ENCODE measurements at places on chromosomes 3 and 15. TPM values are rescaled to one million over a fixed set of nuclear protein-coding genes. Genes with fewer than 3 reads are reported as not detected.

- no peaks in the 10 kb centered on the region for H3K27me3 ChIP-seq
- H3K27ac ChIP-seq: no peak overlapping the region
- no peak for DNase-seq
- no peak overlapping the region for H3K4me3 ChIP-seq
- H3K36me3 ChIP-seq: no peaks in the 10 kb centered on the region
Observed at GRCh38 chr15:99437315-99438223, 128.2 kb upstream of the MEF2A start.

GRCh38 chr15:69536726-69537512 lies 84.3 kb downstream of the RPLP1 start:
- no peaks in the 10 kb centered on the region for H3K36me3 ChIP-seq
- no peak overlapping the region for H3K4me3 ChIP-seq
- no peaks in the 10 kb centered on the region for H3K4me1 ChIP-seq

- no peak overlapping the region for H3K4me3 ChIP-seq
- no peaks in the 10 kb centered on the region for H3K27me3 ChIP-seq
- peaks cover 32% of the 10 kb centered on the region for H3K4me1 ChIP-seq
- H3K27ac ChIP-seq: no peak overlapping the region
Observed at GRCh38 chr3:195036974-195037373, 234.0 kb downstream of the XXYLT1 start.

GRCh38 chr3:156181509-156181908 lies 61.1 kb downstream of the KCNAB1 start:
- no peak overlapping the region for H3K4me3 ChIP-seq
- H3K36me3 ChIP-seq: no peaks in the 10 kb centered on the region
- H3K27ac ChIP-seq: no peak overlapping the region
- no peaks in the 10 kb centered on the region for H3K4me1 ChIP-seq
- H3K27me3 ChIP-seq: no peaks in the 10 kb centered on the region
- no peak for DNase-seq

- no peak overlapping the region for H3K4me3 ChIP-seq
- H3K27ac ChIP-seq: no peak overlapping the region
- DNase-seq: no peak
Observed at GRCh38 chr15:90286678-90287077, 21.2 kb downstream of the NGRN start.

- no peak for DNase-seq
- H3K27me3 ChIP-seq: no peaks in the 10 kb centered on the region
Observed at GRCh38 chr3:64977308-64978100, 289.7 kb upstream of the ADAMTS9 start.

DNA sequence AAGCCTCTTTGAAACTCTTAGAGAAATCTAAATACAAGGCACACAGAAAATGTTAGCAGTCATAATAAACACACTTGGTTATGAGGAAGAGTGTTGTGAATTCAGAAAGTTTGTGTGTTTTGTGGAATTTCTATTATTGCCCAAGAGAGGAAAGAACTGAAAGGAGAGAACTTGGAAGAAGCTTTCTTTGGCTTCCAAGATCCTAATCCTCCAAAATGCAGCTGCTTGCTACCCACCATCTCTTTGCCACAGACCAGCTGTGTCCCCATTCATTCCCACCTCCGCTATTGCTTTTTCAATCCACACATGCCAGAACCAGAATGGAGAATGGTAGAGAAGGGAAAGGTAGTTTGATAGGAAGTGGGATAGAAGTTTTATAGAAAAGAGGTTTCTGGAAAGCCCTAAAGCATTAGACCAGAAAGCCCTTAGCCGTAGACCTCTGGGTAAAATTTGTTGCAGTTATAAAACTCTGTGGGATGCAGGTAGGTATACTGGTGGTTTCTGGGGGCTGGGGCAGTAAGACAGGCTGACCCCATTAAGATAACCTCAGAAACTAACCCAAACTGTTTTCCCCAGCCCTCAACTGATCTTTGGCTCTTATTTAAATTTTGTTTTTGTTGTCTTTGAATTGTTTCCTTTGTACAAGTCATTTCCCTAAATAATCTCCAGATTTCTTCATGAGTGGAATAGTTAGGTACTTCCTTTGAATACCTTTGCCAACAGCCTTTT lies 108.5 kb downstream of the FILIP1L start:
- H3K27me3 ChIP-seq: no peaks in the 10 kb centered on the region
- H3K36me3 ChIP-seq: no peaks in the 10 kb centered on the region
- H3K27ac ChIP-seq: no peak overlapping the region
- peaks cover 51% of the 10 kb centered on the region for H3K4me1 ChIP-seq
- H3K4me3 ChIP-seq: no peak overlapping the region

GRCh38 chr3:85572426-85572825 lies 613.6 kb downstream of the CADM2 start:
- peaks cover 6% of the 10 kb centered on the region for H3K4me1 ChIP-seq
- H3K27ac ChIP-seq: no peak overlapping the region
- H3K27me3 ChIP-seq: no peaks in the 10 kb centered on the region

- peak; percentile 75 for DNase-seq
- H3K27ac ChIP-seq: peak overlapping the region; percentile 95
- H3K4me3 ChIP-seq: peak overlapping the region; percentile 9
Observed at GRCh38 chr3:126476166-126477060, 722 bp upstream of the ZXDC start.

DNA sequence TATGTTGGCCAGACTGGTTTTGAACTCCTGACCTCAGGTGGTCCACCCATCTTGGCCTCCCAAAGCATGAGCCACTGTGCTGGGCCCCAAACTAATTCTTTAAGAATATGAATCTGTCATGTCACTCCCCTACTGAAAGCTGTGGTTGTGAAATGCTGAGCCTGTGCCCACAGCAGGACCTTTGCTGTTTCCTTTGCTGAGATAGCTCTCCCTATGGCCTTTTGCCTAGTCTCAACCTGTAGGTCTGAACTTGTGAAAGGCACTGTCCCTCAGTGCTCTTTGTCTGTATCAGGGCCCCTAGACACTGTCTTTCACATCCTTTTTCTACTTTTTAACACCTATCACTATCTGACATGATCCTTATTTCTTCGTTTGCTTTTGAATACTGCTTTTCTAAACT lies 62.7 kb upstream of the CCR4 start:
- DNase-seq: no peak
- no peaks in the 10 kb centered on the region for H3K27me3 ChIP-seq
- H3K4me1 ChIP-seq: no peaks in the 10 kb centered on the region
- H3K4me3 ChIP-seq: no peak overlapping the region
- H3K27ac ChIP-seq: no peak overlapping the region

DNA sequence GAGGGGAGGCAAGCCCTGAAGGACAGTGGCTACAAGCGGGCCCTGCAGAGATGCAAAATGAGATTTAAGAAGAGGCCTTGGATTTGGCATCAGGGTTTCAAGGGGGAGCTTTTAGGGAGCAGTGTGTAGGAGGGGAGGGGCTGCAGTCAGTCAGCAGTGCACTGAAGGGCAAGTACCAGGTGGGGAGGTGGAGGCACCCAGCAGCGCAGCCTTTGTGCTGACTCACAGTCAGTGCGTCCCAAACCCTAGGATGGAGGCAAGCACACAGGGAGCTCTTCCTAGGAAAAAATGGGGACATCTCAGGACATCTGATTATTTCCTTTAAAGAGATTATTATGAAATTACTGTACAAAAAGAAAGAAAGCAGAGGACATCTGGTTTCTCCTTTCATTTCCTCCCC lies 80.0 kb downstream of the AAGAB start:
- peaks cover 15% of the 10 kb centered on the region for H3K4me1 ChIP-seq
- no peak overlapping the region for H3K4me3 ChIP-seq
- H3K36me3 ChIP-seq: no peaks in the 10 kb centered on the region
- H3K27me3 ChIP-seq: no peaks in the 10 kb centered on the region

DNA sequence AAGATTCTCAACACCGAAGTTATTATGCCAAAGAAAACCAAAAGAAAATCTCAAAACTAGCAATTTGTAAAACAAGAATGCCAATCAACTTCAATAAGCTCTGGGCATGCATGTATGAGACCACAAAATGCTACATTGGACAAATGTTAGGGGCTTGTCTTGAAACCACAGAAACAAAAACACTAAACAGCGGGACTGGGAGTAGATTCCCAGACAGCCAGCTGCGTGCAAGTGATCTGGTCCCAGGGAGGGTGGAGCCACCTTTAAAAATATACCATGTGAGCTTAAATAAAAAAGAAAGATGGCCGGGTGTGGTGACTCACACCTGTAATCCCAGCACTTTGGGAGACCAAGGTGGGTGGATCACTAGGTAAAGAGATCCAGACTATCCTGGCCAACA lies 163.6 kb upstream of the PRICKLE2 start:
- no peak overlapping the region for H3K4me3 ChIP-seq
- no peaks in the 10 kb centered on the region for H3K4me1 ChIP-seq
- no peaks in the 10 kb centered on the region for H3K36me3 ChIP-seq
- no peak for DNase-seq
- H3K27me3 ChIP-seq: no peaks in the 10 kb centered on the region

DNA sequence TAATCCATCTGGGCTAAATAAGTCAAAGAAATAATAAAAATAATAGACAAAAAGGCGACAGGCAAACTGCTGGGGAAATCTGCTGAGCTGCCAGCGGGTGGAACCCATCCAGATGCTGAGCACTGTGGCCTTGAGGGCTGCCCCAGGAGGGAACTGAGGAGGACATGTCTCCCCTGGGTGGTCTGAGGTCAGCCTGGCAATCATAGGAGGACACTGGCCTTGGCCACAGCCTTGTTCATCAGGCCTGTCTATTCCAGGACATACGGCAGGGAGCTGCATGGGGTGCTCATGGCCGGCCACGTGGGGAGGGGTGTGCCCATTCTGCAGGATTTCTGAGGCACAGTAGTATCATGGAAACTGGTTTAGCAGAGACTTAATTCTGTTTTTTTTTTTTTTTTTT lies 21.5 kb upstream of the SNRPA1 start:
- DNase-seq: no peak
- no peaks in the 10 kb centered on the region for H3K27me3 ChIP-seq
- H3K36me3 ChIP-seq: no peaks in the 10 kb centered on the region
- H3K4me3 ChIP-seq: no peak overlapping the region
- H3K4me1 ChIP-seq: no peaks in the 10 kb centered on the region
- no peak overlapping the region for H3K27ac ChIP-seq

GRCh38 chr3:188185717-188186251 lies 31.8 kb downstream of the LPP start:
- H3K36me3 ChIP-seq: no peaks in the 10 kb centered on the region
- peak; percentile 24 for DNase-seq
- no peak overlapping the region for H3K4me3 ChIP-seq
- H3K4me1 ChIP-seq: peaks cover 43% of the 10 kb centered on the region

GRCh38 chr3:53182764-53183355 lies 21.9 kb downstream of the PRKCD start:
- DNase-seq: no peak
- H3K36me3 ChIP-seq: peaks cover 20% of the 10 kb centered on the region
- no peak overlapping the region for H3K4me3 ChIP-seq
- H3K4me1 ChIP-seq: no peaks in the 10 kb centered on the region
- H3K27ac ChIP-seq: no peak overlapping the region

DNA sequence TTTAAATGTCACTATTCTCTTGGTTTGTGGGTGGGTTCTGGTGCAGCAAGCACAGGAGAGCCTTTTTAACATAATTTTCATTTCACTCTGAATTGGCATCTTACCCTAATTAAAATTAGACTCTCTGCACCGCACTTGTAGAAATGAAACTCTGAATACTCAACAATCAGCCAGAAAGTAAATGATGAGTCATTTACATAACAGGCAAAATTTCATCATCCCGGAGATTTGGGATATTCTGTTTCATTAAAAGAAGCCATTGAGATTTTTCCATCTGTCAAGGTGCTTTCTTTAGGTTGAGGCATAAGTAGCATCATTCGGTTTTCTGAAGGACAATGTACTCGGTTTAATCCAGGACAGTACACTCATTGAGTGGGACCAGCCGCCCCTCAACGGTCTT lies 111.0 kb downstream of the RFTN1 start:
- H3K4me1 ChIP-seq: no peaks in the 10 kb centered on the region
- H3K36me3 ChIP-seq: no peaks in the 10 kb centered on the region
- H3K27me3 ChIP-seq: peaks cover 2% of the 10 kb centered on the region

GRCh38 chr15:34203305-34203704 lies 6.6 kb downstream of the KATNBL1 start:
- no peak for DNase-seq
- H3K4me3 ChIP-seq: no peak overlapping the region
- H3K27ac ChIP-seq: no peak overlapping the region
- H3K27me3 ChIP-seq: no peaks in the 10 kb centered on the region
- H3K36me3 ChIP-seq: no peaks in the 10 kb centered on the region

- H3K36me3 ChIP-seq: no peaks in the 10 kb centered on the region
- peak overlapping the region; percentile 85 for H3K27ac ChIP-seq
- peaks cover 64% of the 10 kb centered on the region for H3K4me1 ChIP-seq
Observed at GRCh38 chr15:62164396-62165103, 535 bp downstream of the C2CD4B start.

GRCh38 chr3:133882986-133883586 lies 12.6 kb downstream of the RAB6B start:
- no peaks in the 10 kb centered on the region for H3K4me1 ChIP-seq
- H3K36me3 ChIP-seq: no peaks in the 10 kb centered on the region
- no peaks in the 10 kb centered on the region for H3K27me3 ChIP-seq
- H3K4me3 ChIP-seq: no peak overlapping the region

DNA sequence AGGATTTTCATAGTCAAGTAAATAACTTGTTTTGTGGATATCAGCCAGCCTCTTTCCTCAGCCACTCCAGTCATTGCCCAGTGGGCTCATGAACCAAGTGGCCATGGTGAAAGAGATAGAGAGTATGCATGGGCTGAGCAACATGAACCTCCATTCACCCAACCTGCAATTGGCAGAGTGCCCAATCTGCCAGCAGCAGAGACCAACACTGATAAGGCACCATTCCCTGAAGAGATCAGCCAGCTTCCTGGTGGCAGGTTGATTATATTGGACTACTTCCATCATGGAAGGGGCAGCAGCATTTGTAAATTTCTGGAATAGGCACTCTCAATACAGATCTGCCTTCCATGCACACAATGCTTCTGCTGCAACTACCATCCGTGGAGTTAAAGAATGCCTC lies 10.3 kb upstream of the MCF2L2 start:
- peak; percentile 56 for DNase-seq
- peaks cover 6% of the 10 kb centered on the region for H3K4me1 ChIP-seq
- H3K4me3 ChIP-seq: no peak overlapping the region
- no peaks in the 10 kb centered on the region for H3K27me3 ChIP-seq

Gene RLBP1
- not detected for total RNA-seq

Gene FBXO40
- not detected for total RNA-seq

Gene COLQ
- 1.8 TPM for total RNA-seq

Gene NTRK3
- total RNA-seq: 0.66 TPM

Gene NR2F2
- total RNA-seq: 12.9 TPM

Gene CPOX
- total RNA-seq: 14.8 TPM

Gene ANKUB1
- total RNA-seq: not detected

Gene TRH
- not detected for total RNA-seq

Gene SCN5A
- total RNA-seq: not detected

Gene PLXND1
- 47.7 TPM for total RNA-seq

Data from body of pancreas (tissue), 4 donors.